ENCODE measurements at places on chromosomes 12 and 14. TPM values are rescaled to one million over a fixed set of nuclear protein-coding genes. Genes with fewer than 3 reads are reported as not detected.
A peak's percentile ranks its signal among the peaks of the same experiment; 100 is the strongest.

DNA sequence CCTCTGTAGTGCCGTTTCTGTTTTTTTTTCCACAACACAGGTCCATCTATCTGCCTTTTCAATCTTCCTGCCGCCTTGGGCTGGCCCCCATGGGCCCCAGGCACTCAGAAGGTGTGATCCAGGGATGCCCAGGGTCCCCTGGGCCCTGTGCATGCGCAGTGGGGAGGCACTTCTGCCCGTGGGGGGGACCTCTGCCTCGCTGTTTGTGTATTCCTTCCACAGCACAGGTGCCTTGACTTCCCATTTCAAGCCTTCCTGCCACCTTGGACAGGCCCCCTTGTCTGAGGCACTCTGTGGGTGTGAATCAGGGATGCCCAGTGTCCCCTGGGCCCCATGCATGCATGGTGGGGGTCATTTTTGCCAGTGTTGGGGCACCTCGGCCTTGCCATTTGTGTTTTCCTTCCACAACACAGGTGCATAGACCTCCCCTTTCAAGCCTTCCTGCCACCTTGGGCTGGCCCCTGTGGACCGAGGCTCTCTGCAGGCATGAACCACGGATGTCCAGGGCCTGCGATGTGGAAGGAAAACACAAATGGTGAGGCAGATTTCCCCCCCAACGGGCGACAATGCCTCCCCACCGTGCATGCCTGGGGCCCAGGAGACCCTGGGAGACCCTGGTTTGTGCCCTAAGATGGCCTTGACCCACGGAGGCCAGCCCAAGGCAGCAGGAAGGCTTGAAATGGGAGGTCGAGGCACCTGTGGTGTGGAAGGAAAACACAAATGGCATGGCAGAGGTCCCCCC lies 366.5 kb downstream of the ALG10 start:
- H3K4me3 ChIP-seq = no peak overlapping the region
- H3K4me1 ChIP-seq = no peaks in the 10 kb centered on the region
- no peak overlapping the region for H3K27ac ChIP-seq
- no peaks in the 10 kb centered on the region for H3K27me3 ChIP-seq
- no peaks in the 10 kb centered on the region for H3K36me3 ChIP-seq
- DNase-seq = no peak

DNA sequence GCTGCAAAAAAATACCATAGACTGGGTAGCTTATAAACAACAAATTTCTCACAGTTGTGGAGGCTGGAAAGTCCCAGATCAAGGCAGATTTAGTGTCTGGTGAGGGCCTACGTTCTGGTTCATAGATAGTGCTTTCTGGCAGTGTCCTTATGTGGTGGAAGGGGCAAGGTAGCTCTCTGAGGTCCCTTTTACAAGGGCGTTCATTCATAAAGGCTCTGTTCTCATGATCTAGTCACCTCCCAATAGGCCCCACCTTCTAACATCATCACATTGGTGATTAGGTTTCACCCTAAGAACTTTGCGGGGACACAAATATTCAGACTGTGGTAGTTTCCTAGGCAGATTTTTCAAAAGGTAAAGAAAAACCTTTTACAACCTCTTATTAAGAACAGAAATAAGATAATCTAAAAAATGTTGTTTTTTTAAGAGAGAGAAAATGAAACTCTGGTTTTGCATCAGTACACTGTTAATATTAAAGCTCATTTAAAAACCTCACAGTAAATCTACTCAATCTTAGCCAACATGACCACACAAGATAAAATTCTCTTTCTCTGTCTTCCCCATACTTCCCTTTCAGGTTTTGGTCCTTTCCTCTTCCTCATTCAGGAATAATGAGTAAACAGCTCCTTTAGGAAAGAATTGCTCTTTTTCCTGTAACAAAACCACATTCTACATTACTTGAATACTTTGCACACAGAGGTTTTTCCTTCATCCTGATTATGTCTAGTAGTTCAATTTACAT lies 117.5 kb downstream of the UNC79 start:
- no peaks in the 10 kb centered on the region for H3K36me3 ChIP-seq
- no peak overlapping the region for H3K27ac ChIP-seq
- no peaks in the 10 kb centered on the region for H3K4me1 ChIP-seq
- DNase-seq = no peak
- peaks cover 3% of the 10 kb centered on the region for H3K27me3 ChIP-seq

DNA sequence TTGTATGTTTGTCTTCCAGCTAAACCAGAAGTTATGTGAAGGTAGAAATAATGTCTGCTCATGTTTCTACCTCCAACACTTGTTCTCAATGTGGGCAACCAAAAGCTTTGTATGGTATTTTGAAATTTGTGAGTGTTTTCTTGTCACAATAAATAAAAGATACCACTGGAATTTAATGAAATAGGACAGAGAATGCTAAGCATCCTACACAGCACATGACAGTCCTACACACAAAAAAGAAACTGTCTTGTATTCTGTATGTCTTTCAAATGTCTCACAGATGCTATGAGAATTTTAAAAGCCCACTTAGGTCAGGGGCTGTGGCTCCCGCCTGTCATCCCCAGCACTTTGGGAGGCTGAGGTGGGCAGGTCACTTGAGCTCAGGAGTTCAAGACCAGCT lies 68.9 kb downstream of the RALGAPA1 start:
- H3K27me3 ChIP-seq = no peaks in the 10 kb centered on the region
- peak; percentile 59 for DNase-seq
- peaks cover 19% of the 10 kb centered on the region for H3K4me1 ChIP-seq

GRCh38 chr14:98819867-98820206 lies 452.2 kb downstream of the BCL11B start:
- H3K27me3 ChIP-seq = no peaks in the 10 kb centered on the region
- H3K27ac ChIP-seq = no peak overlapping the region
- DNase-seq = no peak

DNA sequence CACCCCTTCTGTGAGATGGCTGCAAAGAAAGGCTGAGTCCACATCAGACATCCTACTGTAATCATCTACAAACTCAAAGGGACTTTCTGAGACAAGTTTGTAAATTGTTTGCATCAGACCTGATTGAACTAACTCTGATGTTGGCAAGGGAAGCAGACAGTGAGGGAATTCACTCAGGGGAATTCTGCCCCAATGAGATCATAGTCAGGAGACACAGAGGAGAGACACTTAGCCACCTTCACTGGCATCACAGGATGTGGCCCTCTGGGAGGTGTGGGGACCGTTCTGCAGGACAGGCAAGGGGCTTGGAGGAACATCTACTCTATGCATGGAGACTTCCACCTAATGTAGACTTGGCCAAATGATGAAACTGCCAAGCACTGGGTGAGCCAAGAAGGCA lies 70.7 kb upstream of the DDX11 start:
- no peak overlapping the region for H3K4me3 ChIP-seq
- peaks cover 77% of the 10 kb centered on the region for H3K4me1 ChIP-seq
- H3K27me3 ChIP-seq = no peaks in the 10 kb centered on the region
- no peaks in the 10 kb centered on the region for H3K36me3 ChIP-seq
- peak; percentile 53 for DNase-seq
- H3K27ac ChIP-seq = peak overlapping the region; percentile 19

GRCh38 chr12:21906919-21907493 lies 34.2 kb downstream of the ABCC9 start:
- no peaks in the 10 kb centered on the region for H3K27me3 ChIP-seq
- no peak overlapping the region for H3K27ac ChIP-seq
- no peak for DNase-seq
- H3K36me3 ChIP-seq = no peaks in the 10 kb centered on the region
- H3K4me3 ChIP-seq = no peak overlapping the region

DNA sequence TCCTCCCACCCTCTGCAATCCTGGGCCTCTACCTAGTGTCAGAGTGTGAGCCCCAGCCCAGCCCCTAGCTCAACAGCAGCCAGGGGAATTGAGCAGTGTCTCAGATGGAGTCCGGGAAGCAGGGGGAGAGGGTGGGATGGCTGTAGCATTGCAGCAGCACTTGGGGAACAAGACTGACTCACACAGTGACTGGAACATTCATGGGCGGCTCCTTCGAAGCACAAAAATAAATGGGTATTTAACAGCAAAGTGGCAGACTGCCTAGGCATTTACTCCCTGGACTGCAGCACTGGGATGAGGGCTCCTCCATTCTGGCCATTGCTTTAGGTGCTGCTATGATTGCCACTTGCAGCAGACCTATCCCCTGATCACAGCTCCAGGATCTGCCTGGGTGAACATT lies 46.0 kb upstream of the STK38L start:
- no peaks in the 10 kb centered on the region for H3K36me3 ChIP-seq
- no peak overlapping the region for H3K27ac ChIP-seq
- peaks cover 25% of the 10 kb centered on the region for H3K4me1 ChIP-seq
- H3K4me3 ChIP-seq = no peak overlapping the region

GRCh38 chr12:69330475-69331473 lies 17.4 kb upstream of the LYZ start:
- no peaks in the 10 kb centered on the region for H3K36me3 ChIP-seq
- no peaks in the 10 kb centered on the region for H3K4me1 ChIP-seq
- DNase-seq = no peak
- no peak overlapping the region for H3K27ac ChIP-seq
- no peak overlapping the region for H3K4me3 ChIP-seq

GRCh38 chr12:524167-524951 lies 64.6 kb downstream of the B4GALNT3 start:
- no peaks in the 10 kb centered on the region for H3K4me1 ChIP-seq
- H3K36me3 ChIP-seq = no peaks in the 10 kb centered on the region
- no peak overlapping the region for H3K4me3 ChIP-seq
- no peak overlapping the region for H3K27ac ChIP-seq

GRCh38 chr14:99649219-99649618 lies 4.3 kb downstream of the HHIPL1 start:
- no peak overlapping the region for H3K27ac ChIP-seq
- no peaks in the 10 kb centered on the region for H3K36me3 ChIP-seq
- peaks cover 6% of the 10 kb centered on the region for H3K27me3 ChIP-seq

GRCh38 chr12:1859643-1860042 lies 39.3 kb downstream of the LRTM2 start:
- no peaks in the 10 kb centered on the region for H3K36me3 ChIP-seq
- no peak for DNase-seq
- H3K27me3 ChIP-seq = peaks cover 82% of the 10 kb centered on the region
- no peak overlapping the region for H3K27ac ChIP-seq

DNA sequence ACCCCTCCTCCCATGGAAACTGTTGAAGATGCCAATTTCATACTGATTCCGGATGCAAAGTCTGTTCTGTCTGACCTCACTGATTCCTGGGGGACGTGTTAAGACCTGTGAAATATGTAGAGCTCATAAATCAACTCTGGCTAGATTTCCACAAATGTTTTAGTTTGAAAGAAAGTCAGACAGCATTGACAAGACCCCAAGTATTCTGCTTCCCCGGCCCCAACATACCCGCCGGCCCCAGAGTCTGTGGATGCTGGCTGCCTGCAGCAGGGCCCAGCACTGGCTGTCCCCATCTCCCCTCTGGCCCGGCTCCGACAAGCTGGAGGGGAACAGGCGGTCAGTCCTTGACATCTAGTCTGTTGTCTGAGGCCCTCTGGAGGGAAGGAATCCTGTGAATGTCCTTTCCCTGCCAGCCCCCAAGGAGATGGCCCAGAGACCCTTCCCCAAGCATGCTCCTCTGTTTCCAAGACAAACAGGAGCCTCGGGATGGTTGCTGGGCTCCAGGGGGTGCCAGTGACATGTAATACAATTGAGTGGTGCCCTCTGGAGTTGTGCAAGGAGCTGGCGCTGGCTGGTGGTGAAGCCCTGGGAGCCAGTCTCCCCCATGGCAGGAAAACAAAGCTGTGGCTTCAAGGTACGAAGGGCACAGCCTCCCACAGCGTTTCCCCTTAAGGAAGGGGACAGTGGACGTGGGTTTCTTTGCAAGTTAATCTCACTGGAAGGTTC lies 22.3 kb downstream of the FBLN5 start:
- H3K36me3 ChIP-seq = no peaks in the 10 kb centered on the region
- no peak for DNase-seq
- no peak overlapping the region for H3K4me3 ChIP-seq
- no peak overlapping the region for H3K27ac ChIP-seq

DNA sequence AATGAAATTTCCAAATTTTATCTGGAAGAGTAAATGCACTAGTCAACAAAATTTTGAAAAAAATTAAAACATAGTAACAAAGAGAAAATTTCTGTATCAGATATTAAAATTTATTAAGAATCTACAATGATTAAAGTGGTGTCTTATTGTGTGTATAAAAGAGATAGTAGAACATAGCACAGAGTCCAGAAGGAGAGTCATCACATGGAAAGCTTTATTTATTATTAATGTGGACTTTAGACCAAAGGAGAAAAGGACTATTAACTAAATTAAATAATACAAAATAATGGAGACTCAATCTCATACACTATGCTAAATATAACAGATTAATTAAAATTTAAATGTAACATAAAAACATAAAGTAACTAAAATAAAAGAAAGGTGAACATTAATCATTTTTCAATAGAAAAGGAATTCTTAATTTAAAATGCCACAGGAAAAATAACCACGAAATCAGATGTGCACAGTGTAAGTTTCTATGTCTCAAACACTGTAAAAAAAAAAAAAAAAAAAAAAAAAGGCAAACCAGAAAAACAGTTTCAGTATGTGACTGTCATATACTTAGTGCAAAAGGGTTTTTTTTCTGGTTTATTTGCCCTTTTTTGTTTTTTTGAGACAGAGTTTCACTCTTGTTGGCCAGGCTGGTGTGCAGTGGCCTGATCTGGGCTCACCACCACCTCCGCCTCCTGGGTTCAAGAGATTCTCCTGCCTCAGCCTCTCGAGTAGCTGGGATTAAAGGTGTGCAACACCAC lies 95.4 kb downstream of the MYF5 start:
- no peaks in the 10 kb centered on the region for H3K27me3 ChIP-seq
- no peak overlapping the region for H3K27ac ChIP-seq
- no peak overlapping the region for H3K4me3 ChIP-seq
- DNase-seq = no peak

- no peak overlapping the region for H3K4me3 ChIP-seq
- H3K27ac ChIP-seq = no peak overlapping the region
- DNase-seq = no peak
- no peaks in the 10 kb centered on the region for H3K27me3 ChIP-seq
- H3K4me1 ChIP-seq = peaks cover 28% of the 10 kb centered on the region
- no peaks in the 10 kb centered on the region for H3K36me3 ChIP-seq
Measured at GRCh38 chr12:45613296-45613695, 116.2 kb upstream of the ARID2 start.

GRCh38 chr12:122976648-122976975 lies 1.6 kb downstream of the OGFOD2 start:
- H3K27me3 ChIP-seq = no peaks in the 10 kb centered on the region
- H3K4me1 ChIP-seq = peaks cover 27% of the 10 kb centered on the region
- H3K27ac ChIP-seq = no peak overlapping the region
- DNase-seq = no peak
- no peak overlapping the region for H3K4me3 ChIP-seq

DNA sequence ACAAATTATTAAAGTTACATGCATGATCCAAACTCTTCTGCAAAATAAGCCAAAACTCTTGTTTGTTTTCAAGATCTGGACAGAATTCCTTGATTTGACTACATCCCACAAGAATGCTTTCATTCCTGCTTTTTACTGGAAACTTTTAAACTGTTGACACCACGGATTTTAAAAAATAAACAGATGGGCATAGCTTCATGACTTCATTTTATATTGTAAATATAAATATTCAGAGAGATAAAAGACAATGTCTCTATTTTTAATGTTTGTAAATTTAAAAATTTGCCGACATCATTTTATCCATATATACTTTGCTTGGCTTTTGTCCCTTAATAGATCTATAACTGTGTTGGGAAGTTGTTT lies 134.3 kb upstream of the DCN start:
- no peak overlapping the region for H3K4me3 ChIP-seq
- no peaks in the 10 kb centered on the region for H3K36me3 ChIP-seq
- H3K27me3 ChIP-seq = no peaks in the 10 kb centered on the region
- H3K4me1 ChIP-seq = peaks cover 31% of the 10 kb centered on the region
- DNase-seq = no peak

The TFCP2 gene
- total RNA-seq = 8.8 TPM

The LRRC10 gene
- not detected for total RNA-seq

The DAO gene
- total RNA-seq = not detected

The RIMKLB gene
- total RNA-seq = 21.4 TPM

The POTEM gene
- total RNA-seq = not detected

The G2E3 gene
- 33.4 TPM for total RNA-seq

The TNFRSF1A gene
- total RNA-seq = 132 TPM

The SOAT2 gene
- total RNA-seq = not detected

The NOXRED1 gene
- total RNA-seq = not detected

The GLT1D1 gene
- total RNA-seq = not detected

All from SJSA1 (cell line).